ENCODE measurements at places on chromosomes 13 and 19.

DNA sequence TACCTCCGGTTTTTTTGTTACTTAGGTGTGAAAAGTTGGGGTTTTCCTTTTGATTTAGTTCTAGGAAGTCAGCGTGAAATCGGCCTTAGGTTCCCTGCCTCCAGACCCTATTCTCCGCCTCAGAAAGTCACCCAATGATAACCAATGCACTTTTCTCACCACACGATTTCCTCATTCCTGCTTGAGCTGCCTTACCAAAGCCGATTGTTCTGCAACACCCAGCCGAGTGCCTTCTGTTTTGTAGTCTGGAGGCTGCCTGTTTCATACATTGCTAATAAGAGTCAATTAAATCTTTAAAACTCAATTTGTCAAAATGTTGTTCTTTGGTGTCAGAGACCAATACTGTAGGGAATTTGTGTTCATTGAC, 39.7 kb downstream of the GJA3 start:
- no peak for DNase-seq

- no peak for DNase-seq
These were observed 98.7 kb downstream of the FAM216B start for GRCh38 chr13:42880056-42880605.

DNA sequence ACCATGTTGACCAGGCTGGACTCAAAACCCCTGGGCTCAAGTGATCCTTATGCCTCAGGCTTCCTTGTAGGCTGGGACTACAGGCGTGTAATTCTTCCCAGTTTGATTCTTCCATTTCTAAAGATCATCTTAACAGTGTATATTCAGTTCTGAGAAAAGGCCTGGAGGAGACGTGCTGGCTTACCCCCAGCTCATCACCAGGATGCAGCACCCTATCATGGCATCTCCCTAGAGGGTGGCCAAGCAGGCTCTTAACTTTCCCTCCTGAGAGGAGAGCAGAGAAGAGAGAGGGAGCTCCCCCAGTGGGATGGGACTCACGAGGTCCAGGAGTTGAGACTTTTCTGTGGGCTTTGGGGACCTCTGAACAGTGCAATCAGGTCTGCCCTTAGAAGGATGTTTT, 2.1 kb upstream of the TUBA3C start:
- DNase-seq = no peak

DNA sequence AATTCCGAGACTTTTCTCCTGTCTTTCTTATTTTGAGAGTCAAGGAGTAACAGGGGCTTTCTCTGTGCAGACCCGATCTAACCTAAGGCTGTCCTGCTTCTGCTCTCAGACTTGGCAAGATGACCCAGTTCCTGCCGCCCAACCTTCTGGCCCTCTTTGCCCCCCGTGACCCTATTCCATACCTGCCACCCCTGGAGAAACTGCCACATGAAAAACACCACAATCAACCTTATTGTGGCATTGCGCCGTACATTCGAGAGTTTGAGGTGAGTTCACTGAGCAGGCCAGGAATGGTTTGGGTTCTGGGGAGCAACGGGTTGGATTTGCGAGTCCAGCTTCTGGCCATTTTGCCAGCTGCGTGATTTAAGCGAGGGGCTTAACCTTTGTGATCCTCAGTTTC, 1.0 kb downstream of the SNRNP70 start:
- DNase-seq = no peak

GRCh38 chr19:34259367-34260095, 5.2 kb downstream of the GARRE1 start:
- DNase-seq = no peak

DNA sequence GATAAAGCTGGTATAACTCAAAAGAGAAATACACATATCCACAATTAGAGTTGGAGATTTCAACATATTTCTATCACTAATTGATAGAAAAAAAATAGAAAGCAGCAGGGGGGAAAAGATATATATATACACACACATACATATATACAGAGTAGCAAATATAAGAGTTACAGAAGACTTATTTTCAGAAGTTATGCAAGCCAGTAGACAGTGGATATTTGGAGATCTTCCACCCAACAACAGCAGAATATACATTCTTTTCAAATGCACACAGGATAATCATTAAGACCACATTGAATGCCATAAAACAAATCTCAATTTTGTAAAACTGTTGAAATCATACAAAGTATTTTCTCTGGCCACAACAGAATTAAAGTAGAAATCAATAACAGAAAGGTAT, 192.8 kb downstream of the LACC1 start:
- no peak for DNase-seq

DNA sequence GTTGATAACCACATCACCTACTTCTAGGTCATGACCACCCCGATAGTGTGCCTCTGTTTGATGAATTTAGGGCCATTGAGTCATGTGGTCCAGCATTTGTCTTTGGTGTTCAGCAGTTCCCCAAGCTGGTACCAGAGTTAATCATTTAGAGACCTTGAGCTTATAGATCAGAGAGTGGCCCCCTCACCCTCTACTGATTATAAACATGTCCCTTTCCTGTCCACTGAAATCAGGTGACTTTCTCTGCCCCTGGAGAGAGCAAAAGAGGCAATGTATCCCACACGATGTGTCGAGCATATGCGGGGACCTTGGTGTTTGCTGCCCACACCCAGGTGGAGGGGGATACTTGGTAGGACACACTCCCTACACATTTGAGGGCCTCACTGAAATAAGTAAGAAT, 46.3 kb downstream of the C13orf42 start:
- DNase-seq = no peak

DNA sequence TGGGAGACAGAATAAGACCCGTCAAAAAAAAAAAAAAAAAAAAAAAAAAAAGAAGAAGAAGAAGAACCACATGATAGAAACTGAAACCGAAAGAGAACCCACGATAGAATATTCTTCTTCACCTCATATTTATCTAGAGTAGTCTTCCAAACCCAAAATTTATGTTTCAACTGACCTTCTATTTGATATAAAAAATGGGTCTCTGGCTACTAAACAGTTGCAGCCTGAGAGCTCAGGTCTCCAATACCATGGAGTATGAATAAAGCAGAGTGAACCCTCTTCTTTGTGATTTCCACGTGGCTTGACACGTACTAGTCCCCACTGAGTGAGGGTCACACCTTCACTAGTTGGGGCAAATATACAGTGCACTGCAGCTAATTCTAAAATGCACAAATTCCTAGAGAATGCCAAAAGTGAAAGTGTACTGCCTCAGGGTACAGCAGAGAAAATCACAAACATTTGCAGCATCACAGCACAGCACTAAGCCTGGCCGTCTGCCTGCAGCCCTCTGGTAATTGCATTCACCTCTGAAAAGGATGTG, 30.8 kb upstream of the RFC3 start:
- peak; percentile 46 for DNase-seq

DNA sequence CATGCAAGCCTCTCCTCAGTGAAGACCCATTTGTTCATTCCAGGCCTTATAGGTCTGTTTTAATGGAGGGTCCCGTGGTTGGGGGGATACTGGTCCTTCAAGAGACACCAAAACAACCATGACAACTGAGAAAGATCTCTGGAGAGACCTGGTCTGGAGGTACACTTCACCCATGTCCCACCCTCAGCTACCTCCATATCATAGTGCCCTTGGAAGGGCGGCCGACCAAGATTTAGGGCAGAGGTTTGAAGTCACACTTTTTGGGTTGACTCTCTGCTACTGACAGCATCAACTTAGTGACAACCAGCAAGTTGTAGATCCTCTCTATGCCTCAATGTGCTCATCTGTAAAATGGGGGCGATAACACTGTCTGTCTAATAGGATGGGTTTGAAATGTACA, 177.3 kb downstream of the TSHZ3 start:
- DNase-seq = no peak

DNA sequence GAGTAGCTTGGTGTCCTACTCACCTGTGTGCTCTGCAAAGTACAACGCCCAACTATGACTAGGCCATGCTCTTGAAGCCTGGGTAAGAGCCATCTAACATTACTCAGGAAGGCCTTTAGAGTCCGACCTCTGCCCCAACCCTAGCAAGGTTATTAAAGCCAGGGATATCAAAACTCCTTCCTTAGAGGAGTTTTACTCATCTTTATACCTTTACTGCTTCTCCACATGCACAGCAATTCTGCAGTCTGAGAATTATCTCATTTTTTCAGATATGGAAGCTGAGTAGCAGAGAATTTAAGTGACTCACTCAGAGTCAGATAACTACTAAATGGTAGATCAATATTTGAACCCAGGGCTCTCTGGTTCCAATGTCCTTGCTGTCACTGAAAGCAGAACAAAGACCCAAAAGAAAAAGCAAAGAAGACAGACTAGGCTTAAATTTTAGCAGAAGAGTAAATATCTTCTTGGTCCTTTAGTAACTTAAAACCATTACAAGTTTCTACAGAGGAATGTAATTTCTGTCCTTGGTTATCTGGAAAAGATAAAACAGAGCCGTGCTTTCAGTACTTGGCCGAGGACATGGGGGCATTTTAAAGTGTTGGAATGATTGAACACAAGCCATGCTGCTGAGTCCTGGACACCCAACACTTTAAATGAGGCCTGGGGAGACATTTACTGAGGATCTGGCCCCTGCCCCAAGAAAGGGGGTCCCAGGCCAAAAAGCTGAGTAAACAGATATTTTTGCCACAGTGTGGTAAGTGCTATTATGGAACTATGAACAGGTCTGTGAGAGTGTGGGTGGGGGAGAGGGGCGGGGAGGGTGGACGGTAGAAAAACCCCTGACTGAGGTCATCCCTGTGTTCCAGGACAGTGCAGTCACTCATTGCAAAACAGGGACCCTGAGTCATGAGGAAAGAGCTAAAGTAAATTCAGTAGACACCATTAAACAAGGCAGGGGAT, 18.4 kb upstream of the KPNA3 start:
- DNase-seq = no peak

DNA sequence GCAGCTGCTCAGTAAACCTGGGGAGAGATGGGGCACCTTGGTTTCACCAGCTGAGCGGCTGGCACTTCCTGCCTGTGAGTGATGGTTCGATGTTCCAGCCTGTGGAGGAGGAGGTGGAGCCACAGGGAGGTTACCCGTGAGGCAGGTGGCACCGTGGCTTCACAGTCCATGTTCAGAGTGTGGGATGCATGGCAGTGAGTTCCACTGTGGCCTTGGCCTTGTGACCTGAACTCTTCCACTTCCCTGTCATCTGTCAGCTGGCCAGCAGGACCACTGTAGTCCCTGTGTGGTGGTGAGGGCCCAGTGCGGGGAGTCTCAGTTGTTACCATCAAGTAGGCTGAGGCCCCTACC, 16.9 kb downstream of the SMARCA4 start:
- no peak for DNase-seq

- no peak for DNase-seq
These were observed 7.6 kb downstream of the SLC39A3 start for GRCh38 chr19:2732157-2732725.

GRCh38 chr13:27967736-27968315, 1.3 kb downstream of the CDX2 start:
- DNase-seq = no peak

GRCh38 chr19:1105008-1105872, 1.4 kb downstream of the GPX4 start:
- no peak for DNase-seq

DNA sequence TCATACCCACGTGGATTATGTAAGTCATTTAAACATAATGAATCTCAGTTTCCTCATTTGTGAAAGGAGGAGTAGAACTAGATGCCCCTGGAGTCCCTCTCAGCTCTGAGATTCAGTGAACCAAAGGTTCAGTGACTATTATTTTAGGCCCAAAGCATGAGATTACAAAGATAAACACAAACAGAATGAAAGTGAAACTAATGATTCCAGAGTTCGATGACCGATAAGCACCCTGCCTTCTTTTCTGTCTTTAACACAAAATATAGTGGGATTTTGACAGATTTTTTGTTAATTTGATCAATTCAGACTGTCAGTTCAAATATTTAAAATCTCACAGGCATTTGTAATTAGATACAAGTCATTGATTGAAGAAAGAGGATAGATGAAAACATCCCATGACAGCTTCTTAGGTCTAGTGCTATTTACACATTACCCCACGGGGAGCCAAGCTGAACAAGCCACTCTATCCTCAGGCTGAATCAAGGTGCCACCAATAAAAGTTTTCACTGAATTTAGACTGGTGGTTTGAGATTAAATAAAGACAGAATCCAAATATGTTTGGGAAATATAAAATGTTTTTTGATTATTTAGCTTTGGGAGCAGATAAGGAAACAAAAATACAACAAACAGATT, 64.6 kb upstream of the RAP2A start:
- DNase-seq = no peak

DNA sequence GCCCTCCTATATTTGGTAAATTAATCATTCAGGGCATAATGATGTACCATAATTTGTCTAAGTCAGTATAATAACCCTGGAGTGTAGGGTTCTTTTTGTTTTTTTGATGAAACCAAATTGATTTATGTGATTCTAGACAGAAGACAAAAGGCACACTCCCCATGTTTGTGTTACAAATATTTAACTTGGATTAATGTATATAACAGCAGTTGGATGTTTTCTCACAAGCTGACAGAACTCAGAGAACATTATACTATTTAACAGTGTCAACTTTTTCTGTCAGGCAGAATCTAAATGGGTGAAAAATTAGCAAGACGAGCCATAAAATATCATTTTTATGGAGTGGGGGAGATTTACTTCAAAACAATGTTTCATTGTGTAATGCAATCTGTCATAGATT, 15.2 kb downstream of the CBY2 start:
- DNase-seq = no peak

DNA sequence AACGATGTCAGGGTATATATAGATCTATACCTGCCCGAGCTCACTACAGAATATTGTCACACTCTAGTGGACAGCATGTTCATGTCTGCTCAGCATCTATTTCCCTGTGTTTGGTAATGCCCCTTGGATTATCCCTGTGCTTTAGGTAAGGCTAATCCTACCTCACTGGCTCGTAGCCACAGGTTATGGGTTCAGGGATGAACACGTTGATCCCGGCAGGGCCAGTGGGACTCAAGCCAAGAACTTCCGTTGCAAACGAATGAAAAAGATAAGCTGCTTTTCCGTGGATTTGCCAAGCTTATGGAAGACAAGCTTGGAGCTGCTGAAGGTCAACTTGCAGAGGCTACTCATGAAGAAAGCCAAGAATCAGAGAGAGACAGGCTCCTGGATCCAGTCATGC, 400.0 kb upstream of the TSHZ3 start:
- DNase-seq = no peak

DNA sequence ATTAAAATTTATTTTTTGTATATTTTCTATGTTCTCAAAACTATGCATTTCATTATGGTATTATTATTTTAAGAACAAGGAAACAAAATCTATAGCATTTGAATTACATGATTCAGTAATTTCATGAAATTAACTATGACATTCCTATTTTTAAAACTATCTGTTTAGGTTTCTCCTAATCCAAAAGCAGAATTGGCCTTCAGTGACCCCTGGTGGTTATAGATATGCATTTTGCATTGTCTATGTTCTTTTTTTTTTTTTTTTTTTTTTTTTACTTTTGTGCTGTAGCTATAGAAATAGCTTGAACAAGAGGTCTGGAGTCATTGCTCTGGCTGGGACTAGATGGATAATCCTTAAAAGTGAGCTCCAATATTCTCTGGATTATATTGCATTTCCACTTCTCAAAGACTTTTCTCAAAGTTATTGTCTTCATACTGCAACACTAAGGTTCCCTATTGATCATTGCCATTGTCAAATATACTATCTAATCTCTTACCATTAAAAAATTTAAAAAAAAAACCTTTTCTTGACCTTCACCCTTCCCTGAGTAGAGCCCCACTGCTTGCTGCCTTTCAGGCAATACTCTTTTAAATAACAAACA, 15.9 kb upstream of the DNAJC3 start:
- DNase-seq = no peak

- no peak for DNase-seq
These were observed 2.4 kb upstream of the PPP1R37 start for GRCh38 chr19:45090606-45091005.
